Activated CD4-positive, alpha-beta T cell treated with anti-CD3 and anti-CD28 coated beads for 36 hours (primary cell): ENCODE measurements at places on chromosomes 3 and 15. TPM values are rescaled to one million over a fixed set of nuclear protein-coding genes. Genes with fewer than 3 reads are reported as not detected.

The CLK3 gene
- 130 TPM for total RNA-seq

The TIMP4 gene
- 0.34 TPM for total RNA-seq

The FAM3D gene
- not detected for total RNA-seq

The SLC6A11 gene
- total RNA-seq = not detected

The PLCB2 gene
- 86.8 TPM for total RNA-seq

The CCR3 gene
- total RNA-seq = not detected

The SYNPR gene
- not detected for total RNA-seq

The HDGFL3 gene
- total RNA-seq = 5.0 TPM

The THUMPD3 gene
- 74.3 TPM for total RNA-seq

The CASR gene
- 0.05 TPM for total RNA-seq

The RBPMS2 gene
- total RNA-seq = not detected

The C2CD4B gene
- 0.19 TPM for total RNA-seq

The DPPA2 gene
- not detected for total RNA-seq

The BDH1 gene
- total RNA-seq = 85.1 TPM

The P2RY13 gene
- not detected for total RNA-seq

The ZNF717 gene
- total RNA-seq = 14.4 TPM

The IL5RA gene
- 0.28 TPM for total RNA-seq

The LRRC2 gene
- 0.04 TPM for total RNA-seq

The CRABP1 gene
- 0.90 TPM for total RNA-seq

The TRAIP gene
- 28.1 TPM for total RNA-seq

The TLR9 gene
- 0.59 TPM for total RNA-seq

The MUSTN1 gene
- total RNA-seq = 2.8 TPM

The CELSR3 gene
- total RNA-seq = 8.1 TPM

The UBXN7 gene
- 67.2 TPM for total RNA-seq

The GLCE gene
- 4.2 TPM for total RNA-seq

The CX3CR1 gene
- 0.14 TPM for total RNA-seq

The GOLGA8T gene
- not detected for total RNA-seq

The KLHL40 gene
- not detected for total RNA-seq

The GRAMD2A gene
- total RNA-seq = not detected

The ERICH6 gene
- 0.58 TPM for total RNA-seq

The ILDR1 gene
- 0.09 TPM for total RNA-seq

The TJP1 gene
- total RNA-seq = not detected

The SLC49A4 gene
- 2.2 TPM for total RNA-seq

The FSIP1 gene
- total RNA-seq = 0.32 TPM

The SERINC4 gene
- 0.42 TPM for total RNA-seq

The NANOGP8 gene
- not detected for total RNA-seq

The DGKG gene
- 1.3 TPM for total RNA-seq

The RAB27A gene
- total RNA-seq = 129 TPM

The ZBBX gene
- not detected for total RNA-seq

The LNP1 gene
- total RNA-seq = 1.7 TPM

The DET1 gene
- 3.0 TPM for total RNA-seq
